Fibroblast of pulmonary artery (primary cell): ENCODE measurements at places on chromosomes 16 and 17.

DNA sequence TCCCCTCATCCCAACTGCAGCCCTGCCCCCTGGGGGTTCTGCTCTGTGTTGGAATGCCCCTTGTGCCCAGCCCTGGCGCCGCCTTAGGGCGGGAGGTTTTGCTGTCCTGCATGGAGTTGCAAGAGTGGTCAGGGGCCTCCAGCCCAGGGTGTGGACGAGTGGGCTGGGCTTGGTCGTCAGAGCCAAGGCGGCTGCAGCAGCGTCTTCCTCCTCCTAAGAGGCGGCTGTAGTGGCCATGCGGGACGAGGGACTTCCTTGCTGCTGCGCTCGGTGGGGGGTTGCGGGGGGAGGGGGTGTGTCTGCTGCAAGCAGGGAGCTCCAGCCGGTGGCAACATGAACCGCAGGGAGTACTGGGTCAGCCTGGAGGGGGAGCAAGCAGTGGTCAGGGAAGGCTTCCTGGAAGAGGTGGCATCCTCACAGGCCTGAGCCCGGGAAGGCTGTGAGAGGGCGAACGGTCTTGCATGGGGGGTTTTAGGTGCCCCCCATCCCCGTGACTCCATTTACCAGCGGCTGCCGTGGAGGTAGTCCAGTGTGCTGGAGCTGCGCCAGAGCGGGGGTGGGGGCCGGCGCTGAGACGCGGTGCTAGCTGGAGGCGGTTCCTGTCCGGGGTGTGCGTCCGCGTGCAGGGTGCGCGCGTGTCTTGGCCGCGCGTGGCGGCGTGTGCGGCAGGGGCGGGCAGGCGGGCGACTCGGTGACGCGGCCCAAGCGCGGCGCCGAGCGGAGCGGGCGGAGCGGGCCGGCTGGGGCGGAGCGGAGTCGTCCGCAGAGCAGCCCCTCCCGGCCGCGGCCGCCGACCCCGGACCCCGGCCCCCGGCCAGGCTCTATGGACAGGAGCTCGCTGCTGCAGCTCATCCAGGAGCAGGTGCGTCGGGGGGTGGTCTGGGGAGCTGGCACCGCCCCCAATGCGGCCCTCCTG is at the start of gene RHBDL1:
Gene RHBDL1 (plus strand): TSS at position 704 of the 916 bp plus-strand sequence. CDS start 120 bp downstream, at position 824.
- DNase-seq, result no peak

DNA sequence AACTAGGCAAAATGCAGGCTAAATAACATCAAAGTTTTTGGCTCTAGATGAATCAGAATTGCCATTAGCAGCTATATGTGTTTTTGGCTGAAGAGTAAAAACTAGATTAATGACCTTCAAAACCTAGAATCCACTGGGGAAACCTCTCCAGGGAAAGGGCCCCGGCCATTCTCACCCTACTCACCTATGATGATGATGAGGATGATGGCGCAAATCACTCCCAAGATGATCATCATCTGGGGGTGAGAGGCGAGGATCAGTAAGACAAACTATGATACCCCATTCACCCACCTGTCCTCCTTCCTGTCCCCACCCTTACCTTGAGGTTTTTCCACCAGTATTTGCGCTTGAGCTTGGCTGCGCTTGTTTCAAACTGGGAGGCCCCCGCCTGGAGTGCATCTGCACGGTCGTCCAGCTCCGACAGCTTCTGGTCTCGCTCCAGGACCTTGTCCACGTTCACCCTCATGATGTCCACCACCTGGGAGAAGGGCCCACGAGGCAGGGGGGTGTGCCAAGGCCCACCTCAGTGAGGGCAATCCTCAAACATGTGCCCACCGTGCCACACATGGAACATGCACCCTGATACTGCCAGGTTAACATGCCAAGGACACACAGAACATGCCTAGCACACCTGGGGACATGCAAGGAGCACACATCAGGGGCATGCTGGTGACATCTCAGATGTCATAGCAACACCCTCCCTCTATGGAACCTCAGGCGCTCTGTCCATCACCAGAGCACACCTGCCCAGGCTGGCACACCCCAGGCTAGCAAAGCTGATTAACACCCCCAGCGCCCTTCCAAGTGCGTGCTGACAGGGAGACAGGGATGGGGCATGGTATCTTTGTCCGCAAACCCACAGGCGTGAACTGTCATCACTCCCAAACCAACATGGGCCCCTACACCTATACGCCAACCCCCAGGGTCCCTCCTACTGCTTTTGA is 1.2 kb downstream of the VAMP2 start:
- no peak for DNase-seq

GRCh38 chr16:48126801-48127644 is 28.8 kb downstream of the ABCC12 start:
- DNase-seq, result peak; percentile 98

DNA sequence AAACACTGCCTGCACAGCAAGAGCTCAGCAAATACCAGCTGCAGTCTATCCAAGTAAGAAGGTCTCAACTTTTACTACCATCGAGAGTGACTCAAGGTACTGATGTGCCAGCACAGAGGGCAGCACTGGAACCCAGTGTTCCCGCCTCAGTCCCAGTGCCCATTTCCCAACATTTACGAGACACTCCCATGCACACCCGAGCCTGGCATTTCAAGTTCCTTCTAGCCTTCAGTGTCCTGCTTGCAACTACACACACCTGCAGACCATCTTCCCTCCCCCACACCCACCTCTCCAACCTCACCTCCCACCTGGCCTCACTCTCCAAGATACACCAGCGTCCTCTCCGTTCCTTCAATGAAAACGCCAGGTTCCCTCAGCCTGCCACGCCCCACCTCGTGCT is 3.2 kb downstream of the KLHDC4 start:
- DNase-seq, result no peak

- DNase-seq, result no peak
Observed at GRCh38 chr16:86027373-86028126, 128.6 kb downstream of the IRF8 start.

GRCh38 chr16:27169511-27170071 is 33.7 kb upstream of the KDM8 start:
- DNase-seq, result peak; percentile 81

GRCh38 chr16:31870809-31871208 is 2.8 kb upstream of the ZNF267 start:
- DNase-seq, result no peak

DNA sequence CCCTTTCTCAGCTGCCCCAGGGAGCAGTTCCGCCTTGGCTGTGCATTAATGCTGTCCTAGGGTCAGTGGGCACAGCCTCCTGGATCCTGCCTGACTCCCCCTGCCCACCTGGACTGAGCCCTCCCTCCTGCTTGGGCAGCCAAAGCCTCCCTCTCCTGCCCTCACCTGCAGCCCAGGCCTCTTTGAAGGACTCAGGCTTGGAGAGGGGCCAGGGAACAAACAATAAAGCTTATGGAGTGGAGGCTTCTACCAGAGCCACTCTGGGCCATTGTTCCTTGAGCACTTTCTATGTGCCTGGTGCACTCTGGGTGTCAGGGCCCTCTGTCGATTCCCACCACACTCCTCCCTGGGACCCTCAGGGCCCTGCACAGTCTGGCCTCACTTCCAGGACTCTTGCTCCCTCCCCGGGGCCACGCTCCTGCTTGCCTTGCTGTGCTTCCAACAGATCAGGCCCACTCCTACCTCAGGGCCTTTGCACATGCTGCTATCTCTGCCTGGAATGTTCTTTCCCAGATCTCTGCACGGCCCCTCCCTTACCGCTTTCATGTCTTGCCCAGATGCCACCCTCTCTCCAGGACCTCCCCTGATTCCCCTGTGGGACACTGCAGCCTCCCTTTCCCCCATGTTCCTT is 5.0 kb downstream of the KCNJ12 start:
- DNase-seq, result no peak

DNA sequence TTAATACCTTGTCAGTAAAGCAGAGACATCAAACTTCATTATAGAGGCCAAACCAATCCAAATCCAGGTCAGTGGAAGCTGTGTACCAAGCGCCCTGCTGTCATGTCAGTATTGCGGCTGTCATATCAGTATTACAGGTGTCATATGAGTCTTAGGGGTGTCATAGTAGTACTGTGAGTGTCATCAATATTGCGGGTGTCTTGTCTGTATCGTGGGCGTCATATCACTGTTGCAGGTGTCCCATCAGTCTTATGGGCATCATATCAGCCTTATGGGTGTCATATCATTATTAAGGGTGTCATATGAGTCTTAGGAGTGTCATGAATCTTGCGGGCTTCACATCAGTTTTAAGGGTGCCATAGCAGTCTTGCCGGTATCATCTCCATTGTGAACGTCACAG is 6.0 kb upstream of the PRDM7 start:
- no peak for DNase-seq

- DNase-seq, result no peak
Observed at GRCh38 chr16:19716183-19716582, 1.8 kb downstream of the KNOP1 start.

GRCh38 chr16:82603784-82604411 is 22.9 kb upstream of the CDH13 start:
- DNase-seq, result peak; percentile 77

- no peak for DNase-seq
Observed at GRCh38 chr17:31697838-31698237, 161.2 kb downstream of the COPRS start.

GRCh38 chr17:19672009-19672750 is 23.6 kb downstream of the ALDH3A2 start:
- DNase-seq, result no peak

- DNase-seq, result no peak
Observed at GRCh38 chr17:1710807-1711553, 803 bp upstream of the TLCD2 start.

- DNase-seq, result no peak
Observed at GRCh38 chr16:7209598-7209997, 123.0 kb upstream of the RBFOX1 start.

GRCh38 chr17:82893779-82894178 is 54.0 kb upstream of the ZNF750 start:
- peak; percentile 23 for DNase-seq

DNA sequence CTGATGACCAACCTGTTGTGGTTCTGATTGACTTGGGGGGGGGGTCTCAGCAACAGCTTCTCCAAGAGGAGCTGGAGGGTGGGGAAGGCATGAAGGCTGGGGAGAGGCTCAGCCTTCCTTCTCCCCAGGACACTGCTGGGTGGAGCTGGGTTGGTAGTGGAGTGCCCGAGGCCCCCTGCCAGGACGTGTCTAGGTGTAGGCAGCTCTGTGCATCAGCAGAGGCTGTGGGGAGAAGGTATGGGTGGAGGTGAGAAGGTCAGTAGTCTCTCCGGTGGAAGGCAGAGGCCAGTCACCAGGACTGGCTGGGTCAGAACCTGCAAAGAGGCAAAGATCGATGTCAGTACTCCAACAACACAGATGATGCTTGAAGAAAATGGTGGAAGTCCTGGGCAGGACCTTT is 3.9 kb downstream of the CHAD start:
- no peak for DNase-seq

DNA sequence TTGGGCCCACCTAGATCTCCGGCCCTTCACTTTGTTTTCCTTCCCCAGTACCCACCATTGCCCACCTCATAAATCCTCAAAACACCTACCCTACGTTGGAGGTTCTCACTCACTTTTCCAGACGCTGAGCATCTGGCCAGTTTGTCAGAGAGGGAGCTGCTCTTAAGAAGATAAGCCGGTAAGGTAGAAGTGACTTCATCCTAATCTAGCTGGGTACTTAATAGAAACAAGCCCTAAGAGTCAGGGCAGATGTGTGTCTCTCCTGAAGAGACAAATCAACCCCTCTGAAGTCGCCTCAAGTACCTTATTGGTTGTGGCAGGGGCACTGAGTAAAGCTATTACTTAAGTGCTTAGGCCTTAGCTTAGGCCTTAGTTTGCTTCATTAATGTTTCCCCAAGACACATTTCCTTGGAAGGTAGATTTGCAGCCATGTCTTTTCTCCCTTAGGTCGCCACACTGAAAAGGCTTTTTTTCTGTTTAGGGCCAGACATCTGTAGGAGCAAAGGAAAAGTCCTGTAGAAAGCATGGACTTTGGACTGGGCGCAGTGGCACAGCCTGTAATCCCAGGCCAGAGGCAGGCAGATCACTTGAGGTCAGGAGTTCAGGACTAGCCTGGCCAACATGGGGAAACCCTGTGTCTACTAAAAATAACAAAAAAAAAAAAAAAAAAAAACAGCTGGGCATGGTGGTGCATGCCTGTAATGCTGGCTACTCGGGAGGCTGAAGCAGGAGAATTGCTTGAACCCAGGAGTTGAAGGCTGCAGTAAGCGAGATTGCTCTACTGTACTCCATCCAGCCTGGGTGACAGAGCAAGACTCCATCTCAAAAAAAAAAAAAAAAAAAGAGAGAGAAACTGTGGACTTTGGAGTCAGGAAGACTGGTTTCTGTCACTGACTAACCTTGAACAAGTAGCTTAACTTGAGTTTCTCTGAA is 1.0 kb downstream of the TACO1 start:
- peak; percentile 12 for DNase-seq

GRCh38 chr17:6868582-6868981 is 37.1 kb upstream of the TEKT1 start:
- DNase-seq, result no peak

GRCh38 chr16:50547340-50548124 is 664 bp upstream of the NKD1 start:
- no peak for DNase-seq

DNA sequence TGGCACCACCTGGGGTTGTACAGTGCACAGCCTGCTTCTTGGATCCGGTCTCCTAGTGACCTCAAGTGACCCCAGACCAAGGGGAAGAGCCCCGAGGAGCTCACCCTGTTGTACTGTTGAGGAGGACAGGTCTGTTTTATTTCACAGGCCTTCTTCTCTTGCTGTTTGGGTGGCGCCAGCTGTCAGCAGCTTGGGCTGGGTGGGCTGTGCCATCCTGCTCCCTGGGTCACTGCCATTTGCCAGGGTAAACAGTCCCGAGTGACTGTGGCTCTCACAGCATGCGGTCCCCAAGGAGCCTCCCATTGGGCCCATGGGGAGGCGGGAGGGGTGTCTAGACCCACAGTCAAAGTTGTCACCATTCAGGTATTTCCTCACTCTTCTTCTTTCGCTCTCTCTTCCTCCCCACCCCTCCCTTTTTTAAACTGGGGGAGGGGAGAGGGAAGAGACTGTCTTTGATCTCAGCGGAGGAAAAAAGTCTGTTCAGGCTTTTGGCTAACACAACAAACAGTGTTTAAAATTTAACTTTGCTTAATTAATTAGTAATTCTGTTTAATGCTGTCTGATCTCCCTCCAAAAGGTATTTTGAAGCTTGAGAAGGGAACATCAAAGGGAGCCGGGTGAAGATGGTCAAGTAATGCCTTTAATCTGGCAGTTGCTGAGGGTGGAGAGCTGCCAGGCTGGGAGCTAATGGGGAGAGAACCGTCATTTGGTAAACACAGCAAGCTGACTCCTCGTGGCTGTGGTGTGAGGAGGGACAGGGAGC is 64.0 kb downstream of the SNX20 start:
- no peak for DNase-seq

DNA sequence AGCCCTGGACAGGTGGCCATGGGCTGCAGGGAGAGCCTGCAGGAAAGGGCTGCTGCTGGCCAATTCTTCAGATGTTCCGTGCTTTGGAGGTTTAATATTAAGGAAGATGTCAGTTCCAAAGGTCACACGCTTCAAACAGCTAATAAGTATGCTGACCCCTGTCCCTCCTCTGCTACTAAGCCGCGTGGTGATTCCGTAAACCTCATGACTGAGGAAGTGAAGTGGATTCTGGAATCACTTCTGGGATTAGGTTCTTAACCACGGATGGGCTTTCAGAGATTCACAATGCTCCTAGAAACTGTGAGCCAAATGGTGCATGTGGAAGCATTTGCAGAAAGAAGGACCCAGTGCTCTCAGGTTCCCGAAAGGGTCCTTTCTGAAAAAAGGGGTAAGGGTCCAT is 28.5 kb upstream of the ERN1 start:
- DNase-seq, result no peak
